ENCODE measurements at places on chromosomes 6 and 20.
A peak's percentile ranks its signal among the peaks of the same experiment; 100 is the strongest.

DNA sequence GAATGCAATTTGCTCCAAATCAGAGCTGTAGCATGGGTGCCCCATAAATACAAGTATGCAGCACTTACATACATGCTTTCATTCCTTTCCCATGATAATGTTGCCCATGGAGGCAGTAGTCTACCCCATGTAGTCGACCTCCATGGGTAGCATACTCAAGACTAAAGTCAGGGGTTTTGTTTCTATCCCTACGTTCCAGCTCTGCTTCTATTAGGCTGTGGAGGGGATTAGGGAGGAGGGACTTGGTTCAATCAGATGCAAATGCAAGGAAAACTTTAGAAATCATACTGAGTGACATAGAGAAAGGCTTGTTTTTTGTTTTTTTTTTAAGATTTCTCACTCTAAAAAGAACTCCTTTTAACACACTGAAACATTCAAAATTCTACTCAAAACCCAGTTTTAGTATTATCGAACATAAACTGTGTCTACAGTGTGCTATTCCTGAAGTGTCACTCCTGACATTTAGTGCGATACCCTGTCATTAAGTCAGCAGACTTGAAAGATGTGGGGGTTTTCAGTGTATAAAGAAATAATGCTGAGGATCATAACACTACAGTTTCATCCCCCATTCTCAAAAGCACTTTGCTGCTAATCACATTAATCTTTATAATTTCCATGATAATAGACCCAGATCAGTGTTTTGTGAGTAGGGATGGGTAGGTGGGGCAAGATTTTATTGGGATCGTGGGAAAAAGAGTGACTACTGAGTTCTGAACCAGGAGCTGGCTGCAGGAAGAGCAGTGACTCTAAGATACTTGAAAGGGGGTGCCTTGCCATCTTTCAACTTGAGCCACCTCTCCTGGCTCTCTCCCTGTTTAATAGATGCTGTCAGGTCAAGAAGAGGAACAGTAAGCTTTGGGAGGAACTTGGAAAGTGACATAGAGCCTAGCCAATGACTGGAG, 40.4 kb upstream of the SCML4 start:
- no peak for DNase-seq

- DNase-seq: peak; percentile 17
Measured at GRCh38 chr6:127342946-127343808, at the start of gene ECHDC1. ECHDC1 (minus strand) TSS chr6:127343609; CDS start chr6:127331028, 12,581 bp downstream.

GRCh38 chr20:38209736-38210405, 44.8 kb upstream of the TGM2 start:
- no peak for DNase-seq

DNA sequence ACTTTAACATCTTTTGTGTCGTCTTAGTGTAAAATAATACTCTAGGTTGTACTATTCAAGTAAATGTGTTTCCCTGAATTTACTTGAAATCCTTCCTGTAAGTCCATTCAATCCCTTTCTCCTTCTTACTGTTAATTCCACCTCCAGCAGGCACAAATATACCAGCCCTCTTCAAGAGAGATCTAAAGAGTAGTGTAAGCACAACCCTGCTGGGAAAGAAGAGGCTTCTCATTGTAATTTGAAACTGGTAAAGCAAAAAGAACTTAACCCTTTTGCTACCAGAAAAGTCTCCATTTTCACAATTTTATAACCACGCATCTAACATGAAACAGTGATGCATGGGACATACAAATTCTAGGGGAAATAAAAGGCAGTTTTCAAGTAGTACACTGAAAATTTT, at the start of gene BMP5:
TSS of gene BMP5 (minus strand) at position 191 of the 400 bp plus-strand sequence. CDS start 725 bp downstream, outside the sequence.
- no peak for DNase-seq

DNA sequence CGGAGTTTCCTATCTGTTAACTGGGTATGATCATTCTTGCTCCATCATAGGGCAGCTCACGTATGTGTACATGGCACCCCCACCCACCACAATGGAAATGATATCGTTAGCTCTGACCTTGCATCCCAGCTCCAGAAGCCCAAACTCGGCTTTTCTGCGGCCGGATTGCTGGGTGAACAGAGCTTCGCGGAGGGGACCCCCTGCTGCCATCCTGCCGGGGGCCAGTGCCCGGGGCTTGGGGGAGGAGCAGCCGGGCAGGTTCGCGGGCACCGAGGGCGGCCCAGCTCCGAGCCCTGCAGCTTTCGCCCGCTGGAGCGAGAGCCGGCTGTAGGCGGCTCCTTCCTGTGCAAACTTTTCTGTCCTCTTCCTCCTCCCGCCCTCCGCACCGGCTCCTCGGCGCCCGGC, 24.9 kb upstream of the FUCA2 start:
- DNase-seq: peak; percentile 40

- DNase-seq: no peak
Measured at GRCh38 chr6:108118810-108119768, 44.5 kb upstream of the OSTM1 start.

DNA sequence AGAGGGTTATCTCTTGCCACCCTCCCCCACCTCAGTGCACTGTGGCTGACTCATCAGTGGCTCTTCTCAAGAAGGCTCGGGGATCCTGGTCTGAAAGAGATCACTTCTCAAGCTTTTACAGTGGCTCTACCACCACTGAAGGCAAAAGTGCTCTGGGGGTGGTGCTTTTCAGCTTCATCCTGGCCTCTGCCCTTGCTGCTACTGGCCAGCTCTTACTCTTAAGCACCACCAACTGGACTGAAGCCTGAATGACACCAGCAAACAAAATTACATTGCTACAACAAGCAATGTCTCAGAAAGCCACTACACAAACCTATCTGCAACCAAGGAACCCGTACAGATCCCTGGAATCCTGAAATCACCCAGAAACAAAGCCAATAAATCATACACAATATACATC, 402.1 kb downstream of the EPHA7 start:
- DNase-seq: no peak

DNA sequence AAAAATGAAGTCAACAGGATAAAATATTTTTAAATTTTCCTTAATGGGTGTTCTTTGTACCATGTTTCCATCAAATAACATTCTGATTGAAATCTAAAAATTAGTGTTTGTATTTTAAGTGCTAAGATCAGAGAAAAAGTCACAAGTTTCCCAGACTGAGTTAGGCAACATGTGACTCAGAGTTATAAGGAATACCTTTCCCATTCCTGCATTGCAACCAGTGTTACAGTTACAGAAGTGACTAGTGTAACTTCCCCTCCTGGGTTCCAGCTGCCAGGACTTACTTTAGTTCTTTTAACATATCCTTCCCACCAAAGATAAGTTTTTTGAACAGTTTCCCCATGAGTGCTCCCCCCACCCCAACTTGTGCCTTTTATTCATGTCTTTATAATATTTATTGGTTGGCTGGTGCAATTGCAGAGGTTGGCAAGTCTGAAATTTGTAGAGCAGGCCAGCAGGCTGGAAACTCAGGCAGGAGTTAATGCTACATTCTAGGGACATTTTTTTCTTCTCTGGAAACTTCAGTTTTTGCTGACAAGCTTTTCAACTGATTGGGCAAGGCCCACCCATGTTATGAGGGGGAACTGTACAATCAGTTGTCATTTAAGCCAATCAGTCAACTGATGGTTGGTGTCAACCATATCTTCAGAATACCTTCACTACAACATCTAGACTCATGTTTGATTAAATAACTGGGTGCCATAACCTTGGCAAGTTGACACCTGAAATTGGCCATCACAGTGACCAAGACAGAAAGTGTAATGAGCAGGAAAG, 22.9 kb upstream of the ESR1 start:
- no peak for DNase-seq

GRCh38 chr20:4961746-4962145, 39.6 kb downstream of the SLC23A2 start:
- DNase-seq: peak; percentile 67

DNA sequence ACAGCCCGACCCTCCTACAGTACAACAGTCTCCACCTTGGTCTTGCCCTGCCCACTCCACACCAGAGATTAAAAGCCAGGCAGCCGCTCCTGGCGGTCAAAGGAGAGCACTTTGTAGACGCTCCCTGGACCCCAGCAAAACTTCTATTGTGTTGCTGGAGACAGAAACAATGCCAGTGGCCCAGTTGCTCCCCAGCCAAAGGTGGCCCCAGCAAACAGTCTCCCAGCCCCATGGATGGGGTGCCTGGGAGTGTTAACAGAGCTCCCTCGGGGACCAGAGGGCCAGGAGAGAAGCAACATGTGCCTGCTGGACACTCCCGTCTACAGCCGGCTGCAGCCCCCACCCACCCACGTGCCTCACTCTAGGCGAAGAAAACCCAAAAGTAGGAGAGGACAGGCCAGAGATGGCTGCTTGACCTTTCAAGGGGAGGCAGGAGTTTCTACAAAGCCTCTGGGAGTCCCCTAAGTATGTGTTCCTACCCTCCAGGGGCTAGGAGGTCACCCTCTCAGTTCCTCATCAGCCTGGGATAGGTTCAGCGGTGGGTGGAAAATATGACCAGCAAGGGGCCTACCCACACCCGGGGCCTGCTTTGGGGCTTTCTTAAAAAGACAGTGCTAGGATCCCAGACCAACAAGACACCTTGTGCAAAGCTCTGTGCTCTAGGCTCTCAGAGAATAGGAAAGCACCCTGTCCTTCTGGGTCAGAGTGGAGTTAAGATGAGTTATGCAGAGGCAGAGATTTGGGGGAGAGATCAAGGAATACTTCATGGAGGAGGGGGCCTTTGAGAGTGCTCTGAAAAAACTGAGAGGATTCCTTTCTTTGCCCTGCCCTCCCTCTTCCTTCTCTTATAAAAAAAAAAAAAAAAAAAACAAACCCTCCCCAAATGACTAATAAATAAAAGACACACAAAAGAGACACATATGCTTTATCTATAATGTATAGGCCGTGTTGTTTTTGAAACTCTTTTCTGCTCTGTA, 19.0 kb upstream of the PREX1 start:
- DNase-seq: no peak

DNA sequence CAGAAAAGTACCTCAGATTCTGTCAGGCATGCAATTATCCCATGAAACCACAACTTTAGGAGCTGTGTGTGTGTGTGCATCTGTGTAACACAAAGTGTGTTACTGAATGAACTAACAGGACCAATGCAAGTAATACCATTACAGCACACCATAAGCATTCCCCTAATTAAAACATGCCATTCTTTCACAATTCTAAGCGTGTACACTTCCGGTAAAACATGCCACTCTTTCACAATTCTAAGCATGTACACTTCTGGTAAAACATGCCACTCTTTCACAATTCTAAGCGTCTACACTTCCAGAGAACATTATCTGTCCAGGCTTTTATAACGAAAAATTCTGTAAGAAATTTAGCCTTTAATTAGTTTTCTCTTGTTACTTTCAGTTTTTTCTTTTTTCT, 238.2 kb downstream of the GMDS start:
- DNase-seq: no peak

- DNase-seq: no peak
Measured at GRCh38 chr6:69580706-69581105, 216.1 kb downstream of the LMBRD1 start.

DNA sequence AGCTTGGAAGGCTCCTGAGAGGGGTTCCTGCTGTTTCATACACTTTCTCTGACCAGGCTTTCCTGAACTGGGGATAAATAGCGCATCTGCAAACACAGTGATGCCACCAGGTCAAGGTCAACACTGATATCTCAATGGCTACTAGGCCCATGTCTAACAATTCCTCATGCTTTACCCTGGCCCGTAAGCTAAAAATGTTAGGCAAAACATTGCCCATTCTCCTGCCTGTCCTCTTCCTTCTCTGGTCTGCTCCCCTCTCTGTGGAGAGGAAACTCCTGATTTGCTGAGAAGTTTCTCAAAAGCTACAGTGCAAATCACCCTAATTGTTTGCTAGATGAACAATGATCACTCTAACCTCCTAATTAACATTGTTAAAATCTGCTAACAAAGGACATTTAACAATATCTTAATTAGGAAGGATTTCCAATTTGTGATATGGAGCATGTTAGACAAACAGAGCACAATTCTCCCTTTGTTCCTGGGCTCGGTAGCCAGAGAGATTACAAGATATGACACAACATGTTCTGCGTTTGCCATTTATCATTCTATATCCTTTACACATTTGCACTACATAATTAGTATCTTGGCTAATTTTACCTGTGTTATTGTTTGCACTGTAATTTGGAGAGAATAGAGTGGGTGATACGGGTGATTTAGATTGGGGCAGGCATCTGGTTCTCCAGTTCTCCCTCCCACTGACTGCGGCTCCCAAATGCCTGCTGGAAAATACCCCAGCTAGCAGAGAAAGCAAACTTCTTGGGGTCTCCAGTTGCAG, 266.8 kb downstream of the CD83 start:
- no peak for DNase-seq

DNA sequence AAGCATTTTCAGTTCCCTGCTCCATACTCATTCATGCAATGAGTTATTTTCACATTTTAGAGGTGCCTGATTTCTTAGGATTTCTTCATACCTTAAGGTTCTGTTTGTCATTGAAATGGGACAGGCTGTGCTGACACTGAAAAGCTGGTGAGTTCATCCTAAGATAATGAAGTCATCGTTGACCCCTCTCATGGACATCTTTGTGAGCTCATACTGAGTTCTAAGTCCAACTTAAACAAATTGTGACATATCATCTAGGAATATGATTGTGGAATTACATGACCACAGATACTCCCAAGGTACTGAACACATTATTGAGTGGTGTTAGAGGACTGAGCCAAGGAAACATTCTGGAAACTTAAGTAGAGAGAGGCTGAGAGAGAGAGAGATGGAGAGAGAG, 224.8 kb upstream of the JAG1 start:
- DNase-seq: no peak

GRCh38 chr6:3205913-3206312, 21.5 kb downstream of the TUBB2B start:
- DNase-seq: no peak

DNA sequence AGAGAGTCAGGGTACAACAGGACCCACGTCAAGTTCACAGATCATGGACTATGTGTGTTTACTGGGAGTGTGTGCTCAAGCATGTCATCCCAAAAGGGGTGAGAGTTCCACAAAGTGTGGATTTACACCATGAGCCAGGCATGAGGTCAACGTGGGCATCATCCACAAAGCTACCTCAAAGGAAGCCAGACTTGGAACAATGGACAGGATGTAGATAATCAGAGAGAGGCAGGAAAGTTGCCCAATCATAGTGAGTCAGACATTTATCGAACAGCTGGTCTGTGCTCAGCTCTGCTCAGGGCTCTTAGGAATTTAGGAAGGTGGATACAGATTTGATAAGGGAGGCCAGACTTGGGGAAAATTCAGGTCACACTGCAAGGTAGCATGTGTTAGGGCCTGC, 317.2 kb upstream of the CDYL start:
- DNase-seq: no peak

DNA sequence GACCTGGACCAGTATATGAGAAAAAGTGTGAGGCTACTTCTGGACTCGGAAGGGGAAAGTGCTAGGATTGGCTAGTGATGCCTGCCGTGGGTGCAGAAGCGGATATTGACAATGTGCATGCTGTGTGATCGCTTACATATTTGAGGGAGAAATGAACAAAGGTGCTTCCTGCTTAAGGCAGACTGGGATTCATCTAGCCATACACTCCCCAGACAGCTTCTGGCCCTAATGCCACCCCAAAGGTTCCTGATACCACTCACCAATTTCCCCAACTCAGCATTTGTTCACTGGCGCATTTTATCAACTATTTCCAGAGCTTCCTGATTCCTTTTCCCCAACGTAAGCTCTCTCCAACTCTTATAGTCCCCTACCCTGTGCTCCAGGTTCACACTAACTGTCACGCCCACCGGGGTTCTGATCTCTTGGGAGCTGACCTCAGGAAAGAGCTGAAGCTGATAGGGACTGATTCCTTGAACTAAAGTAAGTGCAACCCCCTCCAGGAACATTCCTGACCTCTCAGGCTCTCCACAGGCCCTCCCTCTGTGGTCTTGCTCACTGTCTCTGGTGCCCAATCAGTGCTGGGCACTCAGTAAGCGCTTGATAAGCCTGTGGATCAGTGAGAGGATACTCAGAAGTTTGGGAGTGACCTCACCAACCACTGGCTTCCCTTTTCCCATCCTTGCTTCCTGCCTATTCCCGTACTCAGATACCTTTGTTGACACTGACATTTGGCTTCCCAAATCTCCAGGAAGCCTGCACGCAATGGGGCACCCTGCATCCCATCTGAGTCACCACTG, 73.3 kb downstream of the MRPL14 start:
- no peak for DNase-seq
